ENCODE measurements at places on chromosomes 11 and 22.

DNA sequence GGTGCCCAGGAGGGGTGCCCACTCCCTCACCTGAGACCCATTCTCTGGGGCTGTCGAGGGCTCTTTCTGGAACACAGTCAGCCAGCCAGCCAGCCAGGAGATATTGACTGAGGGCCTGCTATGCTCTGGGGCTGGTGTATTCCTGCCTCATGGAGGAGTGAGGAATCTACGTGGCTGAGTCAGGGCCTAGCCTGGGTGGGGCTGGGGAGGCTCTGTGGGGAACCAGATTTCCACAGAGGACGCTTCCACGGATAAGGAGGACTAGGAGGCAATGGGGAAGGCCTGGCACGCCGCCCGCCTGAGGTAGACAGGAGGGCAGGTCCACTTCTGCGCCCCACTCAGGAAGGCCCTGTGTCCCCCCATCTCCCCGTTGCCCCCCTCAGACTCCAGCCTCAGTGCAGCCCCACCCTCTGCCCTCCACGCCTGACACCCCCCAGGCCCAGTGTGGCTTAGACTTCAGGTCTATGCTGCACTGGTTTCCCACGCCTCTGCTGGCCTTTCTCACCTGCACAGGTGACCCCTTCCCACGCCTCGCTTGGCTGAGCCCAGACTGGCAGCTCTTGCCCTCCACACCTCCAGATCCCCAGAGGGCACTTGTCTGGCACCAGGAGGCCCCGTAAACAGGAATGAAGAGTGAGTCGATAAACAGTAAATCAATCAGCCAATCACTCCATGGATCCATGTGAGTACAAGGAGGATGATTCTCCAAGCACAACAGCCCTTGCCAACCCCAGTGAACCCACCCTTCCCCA is 37.5 kb downstream of the MACROD1 start:
- DNase-seq = no peak

DNA sequence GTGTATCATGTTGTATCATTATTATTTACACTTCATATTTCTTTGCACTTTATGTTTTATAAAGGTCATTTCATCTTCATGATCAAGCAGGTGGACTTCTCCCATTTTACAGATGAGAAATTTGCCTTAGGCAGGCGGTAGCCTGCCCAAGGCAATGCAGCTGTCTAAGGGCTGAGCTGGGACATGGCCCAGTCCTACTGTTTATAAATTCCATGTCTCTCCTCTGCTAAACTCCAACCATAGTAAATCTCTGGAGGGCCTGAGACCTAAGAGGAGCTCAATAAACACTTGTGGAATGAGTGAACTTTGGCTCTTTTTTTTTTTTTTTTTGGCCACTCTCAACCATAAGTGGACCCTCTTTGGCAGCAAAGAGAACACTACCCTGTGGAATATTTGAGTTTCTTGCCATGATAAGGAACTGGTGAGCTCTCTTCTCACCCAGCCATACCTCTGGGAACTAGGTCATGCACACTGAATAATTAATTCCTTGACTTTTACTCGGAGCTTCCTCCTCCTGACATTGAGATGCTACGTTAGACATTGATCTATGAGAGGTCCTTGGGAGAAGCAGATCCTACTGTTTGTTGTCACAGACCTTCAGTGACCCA is 29.9 kb downstream of the MICAL2 start:
- no peak for DNase-seq

DNA sequence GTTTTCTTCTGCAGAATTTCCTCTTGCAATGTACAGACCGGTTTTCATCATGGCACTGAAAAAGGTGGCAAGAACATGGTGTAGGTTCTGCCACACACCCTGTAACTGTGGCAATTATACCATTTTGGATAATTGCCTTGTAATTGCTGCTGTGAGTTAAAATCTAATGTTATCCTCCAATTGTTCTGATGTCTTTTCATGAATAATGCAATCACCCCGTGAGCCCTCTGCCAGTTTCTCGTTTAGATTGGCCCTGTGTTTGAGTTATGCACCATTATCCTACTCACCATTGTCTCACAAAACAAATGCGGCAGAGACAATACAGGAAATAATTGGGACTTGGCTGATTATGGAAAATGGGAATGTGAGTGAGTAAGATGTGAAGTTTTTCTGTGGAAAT is 61.8 kb upstream of the MTNR1B start:
- DNase-seq = no peak

DNA sequence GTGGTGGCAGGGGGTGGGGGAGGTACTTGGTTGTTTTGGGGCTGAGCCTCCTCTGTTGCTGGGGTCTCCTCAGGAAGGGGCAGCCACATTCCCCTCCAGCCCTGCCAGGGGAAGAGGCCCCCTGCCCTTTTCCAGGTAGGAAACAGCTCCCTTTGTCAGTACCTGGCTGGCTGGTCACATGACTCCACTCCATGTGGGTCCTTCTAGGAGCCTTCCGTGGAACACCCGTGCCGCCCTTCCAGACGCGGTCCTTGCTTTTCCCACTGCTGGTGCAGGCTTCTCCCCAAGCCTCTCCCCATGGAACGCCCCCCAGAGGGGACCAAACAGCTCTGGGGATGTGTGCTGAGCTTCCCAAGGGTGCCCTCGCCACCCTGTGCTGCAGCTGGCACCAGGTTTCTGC is 19.9 kb downstream of the IFT27 start:
- no peak for DNase-seq

- no peak for DNase-seq
These were observed 101.4 kb upstream of the ZC3H12C start for GRCh38 chr11:109991835-109992234.

DNA sequence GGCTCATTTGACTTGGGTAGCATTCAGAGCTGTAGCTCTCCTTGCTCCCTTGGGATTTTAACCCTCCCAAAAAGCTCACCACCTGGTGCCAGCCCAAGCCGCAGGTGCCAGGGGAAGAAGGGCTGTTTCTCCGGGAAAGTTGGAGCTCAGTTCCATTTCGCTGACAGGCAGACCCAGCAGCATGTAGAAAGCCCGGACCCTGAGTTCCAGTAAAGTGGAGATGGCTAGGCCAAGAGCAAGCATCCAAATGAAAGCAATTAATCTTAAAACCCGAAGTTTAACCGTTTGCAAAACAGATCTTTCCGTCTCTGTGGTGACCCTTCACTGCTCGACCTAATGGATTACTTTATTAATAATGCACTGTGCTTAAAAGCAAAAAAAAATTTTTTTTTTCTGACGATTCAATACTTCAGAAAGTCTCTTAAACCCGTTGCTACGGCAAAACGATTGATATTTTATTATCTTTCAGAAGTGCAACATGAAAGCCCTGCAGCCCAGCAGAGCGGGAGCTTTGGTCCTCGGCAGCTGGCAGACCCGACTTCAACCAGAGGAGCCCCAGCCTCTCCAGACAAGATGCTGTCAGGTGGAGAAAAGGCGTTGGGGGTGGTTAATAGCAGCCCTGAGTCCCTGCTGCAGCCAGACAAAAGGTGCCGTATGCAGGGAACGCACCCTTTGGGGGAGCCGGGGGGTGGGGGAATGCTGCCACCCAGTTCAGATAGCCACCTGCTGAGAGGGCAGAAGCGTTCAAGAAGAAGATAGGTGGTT is 3.3 kb downstream of the LMO1 start:
- DNase-seq = no peak

- DNase-seq = no peak
These were observed 14.7 kb downstream of the MIAT start for GRCh38 chr22:26672060-26672471.

- no peak for DNase-seq
These were observed 82.1 kb downstream of the CECR2 start for GRCh38 chr22:17451316-17451715.

DNA sequence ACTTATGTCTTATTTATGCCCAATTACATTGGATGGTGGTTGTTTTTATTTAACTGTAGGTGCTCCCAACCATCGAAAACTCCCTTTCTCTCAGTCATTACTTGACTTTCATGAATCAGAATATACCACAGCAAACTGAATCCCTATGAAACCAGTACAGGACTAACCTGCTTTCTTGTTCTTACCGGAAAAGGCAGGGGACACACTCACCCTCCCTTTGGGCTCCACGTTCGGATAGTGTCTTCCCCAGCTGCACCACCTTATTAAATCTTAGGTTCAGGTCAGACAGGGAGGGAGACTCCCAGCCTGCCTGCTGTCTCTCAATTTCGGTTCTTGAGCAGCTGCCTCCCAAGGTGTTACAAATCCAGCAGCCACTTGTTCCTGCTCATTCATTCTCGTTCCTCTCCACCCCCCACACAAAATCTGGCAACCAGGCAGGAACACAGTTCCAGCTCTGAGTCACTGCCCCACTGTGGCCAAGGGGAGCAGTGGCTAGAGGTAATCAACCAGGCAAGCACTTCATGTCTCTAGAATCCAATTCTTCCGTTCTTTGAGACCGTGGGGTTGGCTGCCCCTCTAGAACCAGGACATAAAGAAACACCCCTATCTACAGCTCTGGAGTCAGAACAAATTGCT is 133.0 kb downstream of the PLEKHA7 start:
- DNase-seq = no peak

GRCh38 chr11:36822829-36823228 is 224.8 kb upstream of the RAG2 start:
- DNase-seq = no peak

- DNase-seq = no peak
These were observed 6.6 kb downstream of the APOL4 start for GRCh38 chr22:36194971-36195370.

GRCh38 chr22:36384766-36385481 is 2.8 kb downstream of the MYH9 start:
- DNase-seq = no peak

GRCh38 chr11:119671051-119671450 is 57.9 kb downstream of the NECTIN1 start:
- no peak for DNase-seq

DNA sequence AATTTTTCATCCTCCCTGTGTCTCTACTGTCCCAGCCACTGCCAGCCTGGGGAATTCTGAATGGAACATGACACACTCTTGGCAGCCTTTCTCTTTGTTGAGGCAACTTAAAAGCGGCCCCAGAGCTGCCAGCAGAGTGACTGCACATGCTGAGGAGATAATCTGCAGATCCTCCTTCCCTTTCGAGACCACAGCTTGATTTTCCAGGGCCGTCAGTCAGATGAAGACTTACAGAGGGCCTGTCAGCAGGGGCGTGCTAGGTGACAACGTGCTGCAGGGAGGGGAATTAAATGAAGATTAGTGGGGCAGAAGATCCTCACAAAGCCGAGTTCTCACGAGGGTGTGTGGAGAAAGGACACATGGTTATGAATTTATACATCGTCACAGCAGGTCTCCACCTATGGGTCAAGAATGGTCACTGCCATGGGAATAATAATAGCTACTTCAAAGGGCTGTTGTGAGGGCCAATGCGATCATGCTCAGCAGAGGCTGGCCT is 193.5 kb upstream of the PITPNB start:
- DNase-seq = no peak

- no peak for DNase-seq
These were observed 97.6 kb downstream of the FAT3 start for GRCh38 chr11:92322225-92322624.

- DNase-seq = no peak
These were observed 10.4 kb downstream of the USP2 start for GRCh38 chr11:119371067-119371601.

DNA sequence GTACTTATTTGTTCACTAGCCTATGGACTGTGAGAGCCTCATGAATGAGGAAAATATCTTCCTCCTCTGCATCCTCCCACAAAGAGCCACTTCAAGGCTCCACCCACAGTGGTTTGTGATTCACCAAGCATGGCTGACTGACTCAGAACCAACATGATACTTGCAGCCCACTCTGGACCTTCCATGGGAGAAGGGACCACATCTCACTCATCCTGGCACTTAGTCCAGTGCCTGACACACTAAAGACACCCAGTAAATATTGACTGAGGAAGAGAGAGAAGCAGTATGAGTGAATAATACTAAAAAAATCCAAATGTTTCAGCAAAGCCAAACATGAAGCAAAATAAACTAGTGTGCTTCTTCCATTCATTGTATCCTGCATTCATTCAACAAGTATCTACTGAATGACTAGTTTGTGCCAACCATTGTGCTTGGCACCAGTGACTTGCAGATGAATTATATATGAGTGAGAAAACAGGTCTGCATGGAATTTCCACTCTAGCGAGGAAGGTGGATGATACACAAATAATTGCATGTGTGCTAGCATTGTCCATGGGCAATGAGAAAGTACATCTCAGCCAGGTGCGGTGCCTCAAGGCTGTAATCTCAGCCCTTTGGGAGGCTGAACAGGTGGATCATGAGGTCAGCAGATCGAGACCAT is 54.9 kb upstream of the BLID start:
- DNase-seq = no peak

DNA sequence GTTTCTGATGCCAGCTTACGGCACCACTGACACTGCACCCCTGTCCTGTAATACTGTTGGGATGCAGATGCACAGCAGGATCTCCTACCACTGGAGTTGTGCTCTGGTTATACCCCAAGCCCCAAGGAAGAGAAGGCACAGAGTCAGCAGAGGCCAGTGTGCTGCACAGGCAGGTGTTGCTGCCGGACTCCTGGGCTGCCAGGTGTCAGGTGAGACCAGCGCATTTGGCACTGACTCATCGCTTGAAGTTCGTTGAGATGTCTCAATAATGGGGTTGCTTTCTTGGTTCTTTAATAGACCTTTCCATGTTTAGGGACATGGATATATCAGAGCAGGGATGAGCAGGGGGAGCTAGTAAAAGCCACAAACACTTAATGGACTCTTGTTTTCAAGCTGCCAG is 75.7 kb upstream of the TTC12 start:
- DNase-seq = no peak

DNA sequence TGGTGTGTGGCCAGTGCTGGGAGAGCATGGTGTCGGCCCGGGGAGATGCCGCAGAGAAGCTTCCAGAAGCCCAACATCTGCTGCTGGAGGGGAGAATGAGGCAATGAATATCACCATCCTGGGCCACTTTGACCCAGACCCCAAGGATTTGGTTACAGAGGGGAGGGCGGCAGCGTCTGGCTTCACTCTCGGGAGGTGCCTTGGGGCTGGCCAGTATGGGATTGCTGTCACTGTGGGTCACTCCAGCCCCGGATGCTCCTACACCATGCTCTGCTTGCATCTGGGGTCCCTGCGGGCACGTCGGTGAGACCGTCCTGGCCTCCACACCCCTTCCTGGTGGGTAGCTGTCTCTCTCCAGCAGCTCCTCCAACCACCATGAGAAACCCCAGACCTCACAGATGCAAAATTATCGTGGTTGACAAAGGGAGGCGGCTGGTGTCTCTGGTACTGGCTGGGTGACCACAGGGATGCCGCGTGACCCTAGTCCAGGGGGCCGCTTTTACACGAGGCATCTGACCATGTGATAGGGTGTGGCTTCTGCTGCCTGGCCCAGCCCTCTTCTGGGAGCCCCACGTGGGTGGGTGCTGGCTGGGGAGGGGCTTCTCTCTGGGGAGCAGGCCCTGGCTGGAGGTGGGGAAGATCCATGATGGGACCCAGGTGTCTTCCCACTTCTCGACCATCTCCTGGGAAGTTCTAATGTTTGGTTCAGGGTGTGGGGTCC is 5.7 kb downstream of the KCNQ1 start:
- no peak for DNase-seq

GRCh38 chr22:30279046-30279788 is 10.1 kb downstream of the CASTOR1 start:
- no peak for DNase-seq

DNA sequence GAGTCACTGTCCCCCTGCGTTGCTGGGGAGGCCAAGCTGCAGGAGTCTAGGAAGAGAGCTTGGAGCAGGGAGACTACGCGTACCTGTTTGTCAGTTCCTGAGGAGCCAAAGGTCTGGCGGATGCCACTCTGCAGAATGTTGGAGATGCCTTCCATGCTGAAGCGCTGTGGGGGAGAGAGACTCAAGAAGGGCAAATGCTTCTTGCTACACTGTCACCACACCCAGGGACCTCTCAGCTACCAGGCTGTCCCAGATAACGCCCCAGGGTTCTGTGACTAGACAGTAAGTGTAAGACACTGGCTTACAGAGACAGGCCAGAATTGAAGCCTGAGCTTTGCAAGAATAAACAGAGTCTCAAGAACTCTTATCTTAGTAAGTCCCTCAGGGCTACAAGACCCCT is 42.0 kb downstream of the FEZ1 start:
- DNase-seq = no peak

Data from NCI-H187 (cell line).